ENCODE measurements at places on chromosomes 2 and 18. TPM values are rescaled to one million over a fixed set of nuclear protein-coding genes. Genes with fewer than 3 reads are reported as not detected.

DNA sequence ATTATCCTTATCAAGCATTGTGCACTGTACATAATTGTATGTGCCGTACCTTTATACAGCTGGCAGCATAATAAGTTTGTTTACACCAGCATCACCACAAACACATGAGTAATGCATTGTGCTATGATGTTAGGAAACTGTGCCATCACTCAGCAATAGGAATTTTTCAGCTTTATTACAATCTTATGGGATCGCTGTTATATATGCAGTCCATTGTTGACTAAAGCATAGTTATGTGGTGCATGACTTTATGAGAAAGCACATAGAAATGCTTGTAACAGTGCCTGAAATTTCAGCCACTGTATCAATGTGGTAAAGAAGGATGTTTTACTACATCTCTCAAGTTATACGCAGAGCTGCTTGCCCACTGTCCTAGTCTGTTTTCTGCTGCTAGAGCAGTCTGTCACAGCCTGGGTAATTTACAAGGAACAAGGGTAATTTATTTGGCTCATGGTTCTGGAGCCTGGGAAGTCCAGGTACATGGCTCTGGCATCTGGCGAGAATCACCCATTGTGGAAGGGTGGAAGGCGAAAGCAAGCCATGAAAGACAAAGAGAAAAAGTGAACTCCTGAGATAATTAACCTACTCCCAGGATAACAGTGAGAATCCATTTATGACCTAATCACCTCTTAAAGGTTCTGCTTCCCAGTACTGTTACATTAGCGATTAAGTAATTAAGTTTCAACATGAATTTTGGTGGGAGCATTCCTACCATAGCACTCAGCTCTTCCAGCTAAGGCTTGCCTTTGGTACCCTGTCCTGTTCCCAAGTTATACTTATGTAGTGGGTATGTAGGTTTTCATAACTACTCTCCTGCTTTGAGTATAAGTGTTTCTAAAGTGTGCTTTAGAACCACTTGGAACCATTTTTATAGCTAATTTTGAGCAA lies 4.6 kb downstream of the MAP3K20 start:
- DNase-seq, result no peak

GRCh38 chr2:132680544-132680943 lies 10.5 kb upstream of the LYPD1 start:
- no peak for DNase-seq

GRCh38 chr2:146821836-146822316 lies 1023.0 kb upstream of the ACVR2A start:
- DNase-seq, result no peak

DNA sequence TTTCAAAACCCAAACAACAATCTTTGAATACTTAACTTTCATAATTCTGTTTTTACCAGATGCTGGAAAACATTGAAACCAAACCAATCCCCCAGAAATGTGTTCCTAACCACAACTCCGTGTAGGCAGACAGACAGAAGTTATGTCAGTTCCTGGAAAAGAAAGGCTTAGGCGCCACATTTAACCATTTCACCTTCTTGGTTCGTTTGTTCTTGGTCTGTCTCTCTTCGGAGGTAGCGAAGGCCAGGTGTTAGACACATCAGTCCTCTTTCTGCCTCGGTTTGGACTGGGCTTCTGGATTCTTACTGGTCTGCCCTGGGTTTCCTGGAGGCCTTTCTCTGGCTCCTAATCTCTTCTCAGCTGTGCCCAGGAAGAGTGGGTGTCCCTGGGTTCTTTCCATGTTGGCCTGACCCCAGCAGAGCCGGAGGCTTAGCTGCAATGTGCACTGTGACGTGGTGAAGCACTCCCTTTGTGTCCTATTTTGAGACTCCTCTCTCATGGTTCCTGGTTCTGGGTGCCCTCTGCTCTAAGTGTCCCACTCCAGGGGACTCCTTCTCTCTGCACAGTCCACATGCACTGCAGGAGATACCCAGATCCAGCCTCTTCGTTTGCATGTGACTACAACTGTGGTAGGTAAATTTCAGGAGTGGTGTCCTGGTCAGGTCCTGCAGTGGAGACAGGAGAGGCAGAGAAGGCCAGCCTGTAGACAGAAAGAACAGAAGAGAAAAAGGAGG lies 23.1 kb upstream of the RAB31 start:
- no peak for DNase-seq

DNA sequence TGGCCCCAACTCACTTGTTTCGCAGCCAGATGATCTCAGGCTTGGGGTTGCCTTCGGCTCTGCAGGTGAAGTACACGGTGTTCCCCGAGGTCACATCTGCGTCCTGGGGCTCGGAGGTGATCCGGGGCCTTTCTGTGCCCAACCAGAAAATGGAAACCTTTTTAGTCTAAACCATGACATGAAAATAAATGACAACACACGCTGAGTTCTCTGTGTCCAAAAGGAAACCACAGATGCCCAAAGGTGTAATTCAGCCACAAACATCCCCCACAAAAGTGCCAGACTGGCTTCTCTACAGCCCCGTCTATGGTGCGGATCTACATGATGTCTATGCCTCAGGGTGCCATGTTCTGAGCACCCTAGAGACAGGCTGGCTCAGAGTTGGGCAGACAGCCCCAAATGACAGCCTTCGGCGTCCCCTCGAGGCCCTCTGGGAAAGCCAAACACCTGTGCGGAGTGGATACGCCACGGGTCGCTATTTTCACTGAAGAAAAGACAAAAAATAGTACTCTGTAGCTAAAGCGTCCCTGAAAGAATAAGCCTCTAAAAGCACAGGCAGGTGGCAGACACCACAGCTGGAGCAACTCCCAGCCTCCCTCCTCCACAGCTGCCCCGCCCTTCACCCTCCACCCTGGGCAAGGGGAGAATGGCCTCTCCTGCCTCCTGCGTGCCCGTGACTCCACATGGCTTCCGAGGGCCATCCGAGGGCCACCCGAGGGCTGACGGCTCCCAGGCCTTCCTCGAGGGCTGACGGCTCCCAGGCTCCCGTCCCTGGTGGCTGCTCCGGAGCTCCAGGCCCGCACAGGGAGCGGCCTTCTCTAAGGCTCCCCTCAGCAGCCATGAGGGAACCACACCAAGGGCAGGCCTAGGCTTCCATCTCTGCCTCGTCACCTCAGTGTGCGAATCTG lies 67.1 kb downstream of the PXDN start:
- no peak for DNase-seq

DNA sequence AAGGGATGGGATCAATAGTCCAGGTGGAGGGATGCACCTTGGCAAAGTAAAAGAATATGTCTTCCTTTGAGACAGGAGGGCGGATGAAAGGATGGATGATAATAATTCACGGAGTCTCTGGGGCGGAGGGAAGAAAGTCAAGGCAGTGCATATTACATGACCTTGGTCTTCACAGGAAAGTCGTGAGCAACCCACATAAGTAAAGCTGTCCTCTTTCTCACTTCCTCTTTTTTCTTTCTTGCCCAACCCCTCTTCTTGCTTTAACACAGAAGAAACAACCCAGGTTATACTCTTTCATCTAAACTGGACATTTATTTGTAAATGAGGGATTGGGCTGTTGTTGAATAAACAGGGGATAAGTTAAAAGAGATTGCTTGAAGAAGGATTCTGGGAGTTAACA lies 168.7 kb upstream of the SKOR2 start:
- no peak for DNase-seq

DNA sequence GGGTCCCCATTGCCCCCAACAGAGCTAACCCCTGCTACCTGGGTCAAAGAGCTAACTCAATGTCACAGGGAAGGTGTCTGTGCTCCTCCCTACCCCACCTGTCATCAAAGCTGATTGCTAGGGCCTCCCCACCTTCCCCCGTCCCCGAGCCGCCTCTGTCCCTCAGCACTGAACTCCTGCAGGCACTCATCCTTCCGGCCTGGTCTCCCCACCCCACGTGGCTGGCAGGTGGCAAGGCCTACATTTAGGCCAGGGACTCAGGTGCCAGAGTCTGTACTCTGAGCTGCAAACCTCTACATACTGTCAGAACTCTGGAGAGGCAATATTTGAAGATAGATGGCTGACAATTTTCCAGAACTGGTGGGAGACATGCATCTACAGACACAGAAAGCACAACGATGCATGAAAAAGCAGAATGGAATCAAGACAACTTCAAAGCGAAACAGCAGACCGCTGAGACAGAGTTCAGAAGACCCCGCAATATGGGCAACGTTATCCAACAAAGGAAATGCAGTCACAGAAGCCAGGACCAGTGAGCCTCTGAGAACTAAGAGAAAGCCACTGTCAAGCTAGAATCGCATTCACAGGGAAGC lies 195.8 kb downstream of the HDAC4 start:
- no peak for DNase-seq

- DNase-seq, result no peak
Observed at GRCh38 chr2:108632332-108633160, 86.7 kb upstream of the RANBP2 start.

- no peak for DNase-seq
Observed at GRCh38 chr2:214401580-214401979, 9.3 kb upstream of the VWC2L start.

- no peak for DNase-seq
Observed at GRCh38 chr2:237759176-237759575, 39.4 kb upstream of the RBM44 start.

- no peak for DNase-seq
Observed at GRCh38 chr2:233307565-233307964, at the start of gene SAG. Gene SAG, plus strand, starts transcription at chr2:233307816. Its CDS starts 1,374 bp downstream, at chr2:233309190.

DNA sequence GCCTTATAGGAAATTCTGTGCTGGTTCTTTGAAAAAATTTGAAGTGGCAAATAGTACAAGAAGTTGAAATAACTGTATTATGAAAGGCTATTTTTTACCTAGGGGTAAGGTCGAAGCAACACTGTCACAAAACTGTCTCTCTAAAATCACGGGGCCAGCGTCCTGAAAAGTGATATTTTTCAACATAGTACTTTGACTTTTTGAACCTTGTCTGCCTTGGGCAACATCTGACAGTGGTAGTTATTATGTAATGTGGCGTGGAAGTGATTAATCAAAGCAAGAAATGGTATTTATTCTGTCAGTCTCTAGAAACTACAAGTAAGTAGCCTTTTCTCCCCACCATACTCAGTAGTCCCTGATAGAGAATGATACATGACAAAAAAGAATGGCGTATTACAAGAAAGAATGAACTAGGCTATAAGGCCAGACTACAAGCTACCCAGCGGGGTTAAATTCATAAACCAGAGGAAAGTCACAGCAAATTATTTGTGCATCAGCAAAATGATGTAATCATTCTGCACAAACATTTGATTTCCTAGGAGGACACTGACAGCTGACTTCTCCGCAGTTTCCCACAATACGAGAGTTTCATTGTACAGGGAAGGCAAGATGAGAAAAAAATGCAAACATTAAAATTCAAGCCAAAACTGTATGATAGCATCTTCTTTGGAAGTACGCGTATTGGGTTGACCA lies 9.8 kb downstream of the GEN1 start:
- DNase-seq, result no peak

DNA sequence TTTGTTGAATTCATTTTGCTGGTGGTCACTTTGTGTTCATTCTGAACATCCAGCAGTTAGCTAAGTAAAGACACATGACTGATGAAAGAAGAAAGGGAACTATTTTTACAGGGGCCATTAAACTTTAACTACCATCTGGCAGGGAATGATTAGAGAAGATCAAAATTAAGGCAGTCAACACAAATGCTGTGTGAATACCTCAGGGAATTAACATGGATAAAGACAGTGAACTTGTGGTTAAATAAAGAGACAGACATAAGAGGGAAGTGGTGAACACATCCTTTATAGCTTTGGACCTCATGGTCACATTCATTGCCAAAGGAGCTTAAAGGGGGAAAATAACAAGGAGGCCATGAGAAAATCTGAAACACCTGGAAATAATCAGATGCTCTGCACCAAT lies 52.6 kb upstream of the ATP5MC3 start:
- DNase-seq, result no peak

DNA sequence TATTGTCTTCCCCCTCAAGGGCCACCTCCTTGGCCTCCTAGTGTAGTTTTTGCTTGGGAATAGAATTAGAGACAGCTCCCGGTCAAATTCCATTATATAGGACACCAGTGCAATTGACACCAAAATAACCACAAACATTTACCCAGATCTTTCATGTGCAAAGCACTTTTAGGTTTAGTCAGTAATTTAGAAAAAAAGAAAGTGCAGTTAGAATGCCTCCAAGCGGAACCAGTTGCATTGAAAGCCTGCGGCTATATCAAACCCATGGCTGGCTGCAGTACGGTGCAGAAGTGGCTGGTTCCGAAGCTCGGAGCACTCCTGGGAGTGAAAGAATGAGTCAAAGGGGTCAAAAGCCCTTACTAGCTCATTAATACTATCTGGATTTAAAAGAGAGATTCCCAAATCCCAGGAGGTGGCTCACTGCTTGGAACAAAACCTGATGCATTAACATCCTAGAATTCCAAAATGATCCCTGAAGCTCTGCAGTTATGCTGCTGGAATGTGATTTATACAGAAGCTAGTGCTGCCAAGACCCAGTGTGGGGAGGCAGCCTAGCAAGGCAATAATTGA lies 432.2 kb upstream of the KLHL29 start:
- DNase-seq, result no peak

- no peak for DNase-seq
Observed at GRCh38 chr2:11508279-11508678, 25.6 kb upstream of the GREB1 start.

GRCh38 chr2:118055512-118056164 lies 32.6 kb upstream of the INSIG2 start:
- no peak for DNase-seq

- no peak for DNase-seq
Observed at GRCh38 chr2:165582409-165582808, 112.9 kb downstream of the CSRNP3 start.

GRCh38 chr18:55483266-55483871 lies 104.6 kb downstream of the TCF4 start:
- DNase-seq, result no peak

The COL4A4 gene
- not detected for total RNA-seq

The DSG2 gene
- 0.25 TPM for total RNA-seq

The SIX2 gene
- not detected for total RNA-seq

The CCDC85A gene
- not detected for total RNA-seq

The UGT1A6 gene
- total RNA-seq, result not detected

The TLX2 gene
- 0.69 TPM for total RNA-seq

The RAB6C gene
- total RNA-seq, result not detected

The NOSTRIN gene
- not detected for total RNA-seq

The FAM210A gene
- total RNA-seq, result 25.5 TPM

The IL1A gene
- total RNA-seq, result not detected

The HTRA2 gene
- total RNA-seq, result 46.6 TPM

The PLCD4 gene
- 0.64 TPM for total RNA-seq
